ENCODE measurements at places on chromosomes 7 and 10. TPM values are rescaled to one million over a fixed set of nuclear protein-coding genes. Genes with fewer than 3 reads are reported as not detected.

Gene SPDYE9
- not detected for total RNA-seq

DNA sequence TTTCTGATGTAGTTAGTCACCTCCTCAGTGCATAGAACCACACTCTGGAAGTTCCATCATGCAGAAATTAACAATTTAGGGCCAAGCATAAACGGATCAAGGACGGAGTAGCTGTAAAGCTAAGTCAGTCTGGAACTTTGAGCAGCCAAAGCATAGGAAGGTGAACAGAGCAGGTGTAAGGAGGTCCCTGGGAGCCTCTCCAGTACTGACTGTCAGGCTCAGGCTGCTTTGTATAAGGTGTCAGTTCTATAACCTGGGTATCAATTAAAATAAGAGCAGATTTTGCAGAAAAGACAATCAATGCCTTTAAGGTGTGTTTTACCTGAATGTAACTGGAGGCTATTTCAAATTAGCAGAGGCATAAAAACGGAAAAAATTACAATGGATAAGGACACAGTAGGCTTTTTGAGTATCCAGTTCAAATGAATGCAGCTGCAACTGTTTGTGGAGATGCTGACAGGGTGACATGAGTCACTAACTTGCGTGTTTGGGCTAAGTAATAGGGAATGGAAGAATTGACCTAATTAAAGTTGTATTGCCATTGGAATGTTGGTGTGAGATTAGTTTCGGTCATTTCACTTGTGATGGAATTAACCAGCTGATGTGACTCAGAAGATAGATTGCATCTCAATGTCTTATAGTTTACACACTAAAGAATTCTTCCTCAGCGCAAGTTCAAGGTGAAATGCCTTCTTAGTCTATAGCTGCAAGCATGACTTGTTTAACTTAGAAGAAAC, 417.9 kb upstream of the CNTNAP2 start:
- DNase-seq = no peak

Gene POLD2
- total RNA-seq = 159 TPM

Gene HDAC9
- total RNA-seq = 28.3 TPM

- no peak for DNase-seq
Measured at GRCh38 chr10:89553064-89553734, 17.8 kb upstream of the SLC16A12 start.

Gene KCNMA1
- total RNA-seq = 0.93 TPM

Gene FAM171A1
- total RNA-seq = 70.4 TPM

GRCh38 chr7:37225285-37225969, 223.2 kb downstream of the ELMO1 start:
- DNase-seq = no peak

GRCh38 chr7:116588225-116588624, 63.4 kb downstream of the CAV1 start:
- no peak for DNase-seq

- DNase-seq = peak; percentile 7
Measured at GRCh38 chr10:25766687-25767221, 167.3 kb upstream of the MYO3A start.

DNA sequence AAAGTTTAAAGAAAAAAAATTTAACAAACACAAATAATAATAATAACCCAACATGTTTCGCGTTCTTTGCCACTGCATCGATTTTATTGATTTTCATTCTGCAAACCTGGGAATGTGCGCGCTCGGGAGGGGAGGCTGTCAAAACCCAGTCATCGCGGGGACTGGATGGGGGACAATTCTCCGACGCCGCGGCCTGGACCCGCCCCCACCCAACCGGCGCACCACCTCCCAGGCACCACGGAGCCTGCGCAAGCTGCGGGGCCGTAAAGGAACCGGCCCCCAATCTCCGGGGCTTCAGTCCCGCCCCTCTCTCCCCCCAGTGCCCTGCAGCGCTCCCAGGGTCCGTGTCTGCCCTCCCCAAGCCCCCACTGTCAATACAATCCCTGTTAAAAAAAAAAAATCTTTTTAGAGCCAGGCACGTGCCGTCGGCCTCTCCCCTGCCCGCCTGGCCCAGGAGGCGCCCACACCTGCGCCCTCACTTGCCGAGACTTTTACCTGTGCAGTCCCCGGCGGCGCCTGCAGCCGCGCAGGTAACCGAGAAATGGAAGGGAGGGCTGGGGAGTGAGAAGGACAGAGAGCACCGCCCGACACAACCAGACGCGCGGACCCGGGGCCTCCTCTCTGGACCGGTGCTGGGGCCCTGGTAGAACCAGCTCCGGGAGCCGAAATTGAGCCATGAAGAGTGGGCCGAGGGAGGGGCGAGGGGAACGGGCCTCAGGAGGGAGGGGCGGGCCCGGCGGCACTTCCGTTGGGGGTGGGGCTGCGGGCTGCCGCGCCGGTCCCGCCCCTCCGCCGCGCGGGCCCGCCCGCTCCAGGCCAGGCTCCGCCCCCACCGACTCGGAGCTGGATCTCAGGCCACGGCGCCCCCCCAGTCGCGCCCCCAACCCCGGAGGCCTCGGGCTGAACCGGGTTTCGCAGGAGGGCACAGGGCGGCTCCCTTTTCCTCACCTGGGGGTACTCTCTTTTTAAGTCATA, 7.6 kb upstream of the ZNF503 start:
- peak; percentile 46 for DNase-seq

Data from neural crest cell (in vitro differentiated cells).